Activated CD4-positive, alpha-beta T cell treated with anti-CD3 and anti-CD28 coated beads, Interleukin-2, amount 50 U/mL, for 16 hours (primary cell): ENCODE measurements at places on chromosomes 11 and 22.

- no peak for DNase-seq
Measured at GRCh38 chr11:73240190-73240781, 22.2 kb downstream of the P2RY2 start.

- DNase-seq = no peak
Measured at GRCh38 chr11:121909596-121909995, 206.4 kb downstream of the BLID start.

GRCh38 chr11:15910761-15911160 is 445.6 kb downstream of the SOX6 start:
- no peak for DNase-seq

GRCh38 chr11:89147229-89147628 is 30.4 kb upstream of the TYR start:
- no peak for DNase-seq

DNA sequence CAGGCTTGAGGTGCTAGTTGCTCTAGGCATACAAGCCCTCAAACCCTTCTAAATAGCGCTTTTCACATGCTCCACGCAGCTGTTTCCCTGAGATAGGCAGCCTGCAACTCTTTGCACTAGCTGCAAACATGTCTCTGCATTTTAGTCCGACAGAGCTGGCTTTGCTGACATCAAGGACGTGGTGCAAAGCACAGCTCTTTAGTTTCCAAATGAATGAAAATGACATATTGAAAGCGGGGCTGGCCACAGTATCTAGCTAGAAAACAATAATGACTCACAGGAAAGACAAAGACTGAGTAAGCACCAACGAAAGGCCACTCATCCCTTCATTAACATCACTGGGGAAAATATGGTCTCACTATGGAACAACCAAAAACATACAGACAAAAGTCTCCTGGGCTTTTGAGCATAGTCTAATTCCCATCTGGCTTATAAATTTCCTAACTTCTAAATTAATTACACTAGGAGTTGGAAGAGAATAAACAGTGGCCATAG is 15.3 kb upstream of the ZC3H12C start:
- peak; percentile 92 for DNase-seq

DNA sequence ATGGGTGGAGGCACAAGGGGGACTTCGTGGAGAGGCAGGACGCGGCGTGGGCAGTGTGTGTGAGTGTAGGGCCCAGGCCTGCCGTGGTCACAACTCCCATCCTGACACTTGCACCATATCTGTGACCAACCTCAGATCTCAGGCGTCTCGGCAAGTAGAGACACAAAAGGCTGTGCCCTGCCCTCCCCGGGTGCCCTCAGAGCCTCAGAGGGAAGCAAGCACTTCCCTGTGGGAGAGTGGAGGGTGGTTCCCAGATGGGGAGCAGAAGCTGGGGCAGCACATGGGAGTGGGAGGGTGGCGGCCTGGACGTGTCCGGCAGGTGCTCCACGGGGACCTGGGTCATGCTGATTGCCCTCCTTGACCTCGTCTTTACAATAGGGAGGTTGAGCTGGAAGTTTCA is 20.4 kb downstream of the B3GAT1 start:
- DNase-seq = no peak

- DNase-seq = no peak
Measured at GRCh38 chr11:67007126-67007525, 15.8 kb upstream of the SYT12 start.

DNA sequence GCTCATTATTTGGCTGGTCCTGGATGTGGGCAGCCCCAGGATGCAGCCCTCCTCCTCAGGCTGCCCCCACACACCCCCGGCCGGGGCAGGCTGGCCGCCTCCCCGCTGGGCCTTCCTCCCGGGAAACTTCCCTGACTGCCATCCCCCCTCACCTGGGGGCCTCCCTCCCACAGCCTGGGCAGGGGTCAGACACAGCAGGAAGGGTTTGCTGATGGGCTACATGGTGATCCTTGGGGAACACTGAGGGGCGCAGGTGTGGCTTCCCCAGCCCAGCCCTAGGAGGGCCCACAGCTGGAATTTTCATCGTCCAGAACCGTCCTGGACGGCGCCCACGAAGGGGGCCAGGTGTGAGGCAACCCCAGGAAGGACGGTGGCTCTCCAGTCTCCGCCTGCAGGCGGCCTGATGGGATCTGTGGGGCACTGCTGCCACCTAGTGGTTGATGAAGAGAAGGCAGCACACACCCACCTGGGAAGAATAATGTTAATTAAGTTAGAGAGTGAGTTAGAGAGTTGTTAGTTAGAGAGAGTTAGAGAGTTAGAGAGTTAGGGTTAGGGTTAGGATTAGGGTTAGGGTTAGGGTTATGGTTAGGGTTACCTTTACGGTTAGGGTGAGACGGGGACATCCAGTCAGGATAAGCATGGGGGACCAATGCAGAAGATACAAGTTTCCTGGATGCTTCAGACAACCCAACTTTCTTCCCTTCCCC is 75.9 kb upstream of the PRR5 start:
- peak; percentile 76 for DNase-seq

GRCh38 chr11:11731311-11732083 is 109.7 kb upstream of the GALNT18 start:
- DNase-seq = no peak

GRCh38 chr11:34487430-34487829 is 26.2 kb downstream of the ELF5 start:
- no peak for DNase-seq

- peak; percentile 1 for DNase-seq
Measured at GRCh38 chr11:33930317-33931021, 38.6 kb upstream of the LMO2 start.

- no peak for DNase-seq
Measured at GRCh38 chr22:36183446-36183845, 18.2 kb downstream of the APOL4 start.

- no peak for DNase-seq
Measured at GRCh38 chr11:99589771-99590170, 569.0 kb downstream of the CNTN5 start.

DNA sequence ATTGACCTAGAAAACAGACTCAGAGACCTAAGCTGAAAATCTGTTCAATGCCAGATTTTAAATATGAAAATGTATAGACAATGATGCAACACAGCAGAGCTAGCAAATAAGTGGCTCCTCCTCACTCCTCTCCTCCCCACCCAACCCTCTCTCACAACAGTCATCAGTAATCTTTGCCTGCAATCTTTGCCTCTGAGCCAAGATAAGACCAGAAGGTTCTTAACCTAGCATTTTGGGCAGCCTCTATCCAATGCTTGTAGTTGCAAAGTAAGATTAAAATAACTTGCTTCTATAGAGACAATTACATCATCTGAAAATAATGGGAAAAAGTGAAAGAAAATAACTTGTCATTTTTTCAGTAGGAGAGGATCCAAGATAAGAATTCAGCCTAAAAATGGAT is 117.3 kb downstream of the PARVA start:
- DNase-seq = no peak

DNA sequence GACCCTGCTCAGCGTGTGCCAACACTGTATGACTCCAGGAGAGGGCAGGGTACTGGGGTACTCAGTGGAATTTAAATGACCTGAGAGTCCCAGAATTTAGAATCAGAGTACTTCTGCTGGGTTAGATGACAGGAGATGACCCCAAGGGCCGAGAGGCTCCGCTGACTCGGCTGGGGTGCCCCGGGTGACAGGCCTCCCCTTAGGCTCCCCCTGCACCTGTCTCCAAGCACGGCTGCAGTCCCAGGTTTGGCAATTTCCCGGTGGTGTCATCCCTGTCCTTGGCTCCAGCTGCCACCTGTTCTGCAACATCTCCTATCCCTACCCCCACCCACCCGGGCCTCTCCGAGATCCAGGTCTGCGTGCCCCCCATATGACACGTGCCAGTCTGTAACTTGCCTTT is 1.3 kb downstream of the ACTN3 start:
- no peak for DNase-seq

DNA sequence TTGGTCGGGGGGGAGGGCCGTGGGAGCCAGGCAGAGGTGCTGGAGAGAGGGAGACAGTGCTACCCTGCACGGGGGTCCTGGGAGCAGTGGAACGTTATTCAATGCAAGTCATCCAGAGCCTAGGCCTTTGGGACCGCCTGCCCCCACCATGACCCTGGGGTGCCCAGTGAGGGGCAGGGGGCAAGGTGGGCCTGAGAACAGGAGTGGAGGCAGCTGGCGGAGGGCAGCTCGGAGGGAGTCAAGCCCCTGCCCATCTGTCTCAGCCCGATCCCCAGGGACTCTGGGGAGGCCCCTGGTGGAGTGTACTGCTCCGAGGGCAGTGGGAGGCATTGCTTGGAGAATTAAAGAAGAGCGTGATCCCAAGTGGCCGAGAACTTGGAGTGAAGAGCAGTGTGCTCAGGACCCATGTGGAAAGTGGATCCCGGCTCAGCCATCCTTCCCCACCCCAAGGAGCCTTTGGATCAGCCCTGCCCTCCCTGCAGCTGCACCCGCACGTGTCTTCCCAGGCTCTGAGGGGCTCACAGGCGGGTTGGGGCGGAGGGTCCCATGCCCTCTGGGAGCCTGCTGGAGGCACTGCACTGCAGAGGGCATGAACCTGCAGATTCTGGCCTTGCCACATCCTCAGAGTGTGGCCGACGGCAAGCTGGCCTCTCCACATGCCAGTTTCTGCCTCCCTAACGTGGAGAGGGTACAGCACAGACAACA is 34.0 kb upstream of the SMIM38 start:
- no peak for DNase-seq

GRCh38 chr11:16089481-16089880 is 266.9 kb downstream of the SOX6 start:
- no peak for DNase-seq

DNA sequence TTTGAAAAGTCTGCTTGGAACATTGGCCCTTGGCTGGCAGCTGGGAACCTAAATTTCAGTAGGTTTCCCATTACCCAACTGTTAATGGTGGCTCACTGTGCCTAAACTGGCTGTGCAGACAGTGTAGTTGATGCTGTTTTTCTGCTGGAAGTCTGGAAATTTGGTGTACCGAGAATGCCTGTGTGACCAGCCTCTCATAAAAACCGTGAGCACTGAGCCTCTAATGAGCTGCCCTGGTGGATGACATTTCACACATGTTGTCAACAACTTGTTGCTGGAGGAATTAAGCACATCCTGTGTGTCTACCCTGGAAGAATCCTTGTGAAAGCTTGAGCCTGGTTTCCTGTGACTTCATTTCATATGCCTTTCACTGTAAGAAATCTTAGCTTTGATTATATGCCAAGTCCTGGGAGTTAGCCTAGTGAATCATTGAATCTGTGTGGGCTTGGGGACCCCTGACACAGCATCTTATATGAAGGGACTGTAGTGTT is 131.1 kb downstream of the LDLRAD3 start:
- DNase-seq = no peak

GRCh38 chr11:93935826-93936225 is 85.3 kb upstream of the HEPHL1 start:
- DNase-seq = no peak

- no peak for DNase-seq
Measured at GRCh38 chr11:93686812-93687211, 25.3 kb downstream of the CEP295 start.

GRCh38 chr22:23684561-23685031 is 6.2 kb upstream of the RGL4 start:
- no peak for DNase-seq

DNA sequence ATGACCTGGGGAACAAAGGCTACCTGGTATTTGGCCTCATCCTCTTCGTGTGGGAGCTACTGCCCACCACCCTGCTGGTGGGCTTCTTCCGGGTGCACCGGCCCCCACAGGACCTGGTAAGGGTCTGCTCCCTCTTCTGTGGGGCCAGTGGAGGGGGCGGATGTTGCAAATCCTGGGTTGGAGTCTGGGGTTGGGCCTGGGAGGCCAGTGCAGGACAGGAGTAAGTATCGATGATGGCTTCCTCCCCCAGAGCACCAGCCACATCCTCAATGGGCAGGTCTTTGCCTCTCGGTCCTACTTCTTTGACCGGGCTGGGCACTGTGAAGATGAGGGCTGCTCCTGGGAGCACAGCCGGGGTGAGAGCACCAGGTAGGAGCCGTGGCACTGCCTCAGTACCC is 2.7 kb downstream of the GPR137 start:
- DNase-seq = no peak

DNA sequence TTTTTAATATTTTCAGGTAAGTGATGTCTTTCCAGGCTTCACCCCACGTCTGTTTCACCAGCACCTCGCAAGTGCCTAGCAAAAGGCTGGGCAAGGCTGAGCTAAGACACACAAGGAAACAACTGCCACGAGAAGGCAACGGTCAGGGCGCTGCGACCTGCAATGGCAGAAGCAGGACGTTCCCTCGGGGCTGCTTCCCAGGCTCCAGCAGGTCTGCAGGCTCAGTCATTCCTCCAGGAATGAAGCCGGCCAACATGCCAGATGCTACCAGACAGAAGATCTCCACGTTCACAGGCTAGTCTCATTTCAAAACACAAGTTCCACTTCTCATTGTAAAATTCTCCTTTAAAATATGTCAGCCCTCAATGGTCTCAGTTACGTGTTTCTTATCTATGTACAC is 45.5 kb downstream of the CELSR1 start:
- DNase-seq = no peak

DNA sequence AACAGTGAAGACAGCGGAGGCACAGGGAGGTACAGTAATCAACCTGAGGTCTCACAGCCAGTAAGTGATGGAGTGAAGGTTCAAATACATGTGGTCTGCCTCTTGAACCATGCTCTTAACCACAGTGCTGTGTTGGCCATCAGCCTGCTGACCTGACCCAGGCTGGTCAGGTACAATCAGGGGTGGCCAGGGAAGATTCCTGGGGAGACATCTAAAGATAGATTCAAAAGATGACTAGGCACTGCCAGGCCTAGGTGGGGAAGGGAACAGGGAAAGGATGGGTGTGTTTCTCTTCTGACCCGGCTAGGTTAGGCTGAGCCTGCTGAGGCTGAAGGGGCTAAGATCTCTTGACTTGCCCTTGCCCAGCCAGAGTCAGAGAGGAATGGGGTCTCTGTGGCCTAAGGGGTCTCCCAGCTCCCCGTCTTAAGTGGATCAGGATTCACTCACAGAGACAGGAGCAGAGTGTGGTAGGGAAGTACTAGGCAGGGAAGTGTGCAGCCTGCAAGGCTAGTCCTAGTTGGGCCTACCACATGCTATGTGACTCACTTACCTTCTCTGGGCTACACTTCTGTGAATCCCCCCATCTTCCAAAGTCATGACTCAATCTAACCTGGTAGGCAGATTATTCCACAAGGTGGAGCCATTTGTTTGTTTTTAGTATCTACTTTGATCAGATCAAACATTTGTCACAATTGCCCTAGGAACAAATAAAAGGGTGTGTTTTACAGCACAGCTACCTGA is 10.4 kb upstream of the SREBF2 start:
- DNase-seq = peak; percentile 72

GRCh38 chr11:58788355-58789023 is 56.0 kb downstream of the GLYATL2 start:
- DNase-seq = peak; percentile 60
